ENCODE measurements at places on chromosomes 6 and 20. TPM values are rescaled to one million over a fixed set of nuclear protein-coding genes. Genes with fewer than 3 reads are reported as not detected.

DNA sequence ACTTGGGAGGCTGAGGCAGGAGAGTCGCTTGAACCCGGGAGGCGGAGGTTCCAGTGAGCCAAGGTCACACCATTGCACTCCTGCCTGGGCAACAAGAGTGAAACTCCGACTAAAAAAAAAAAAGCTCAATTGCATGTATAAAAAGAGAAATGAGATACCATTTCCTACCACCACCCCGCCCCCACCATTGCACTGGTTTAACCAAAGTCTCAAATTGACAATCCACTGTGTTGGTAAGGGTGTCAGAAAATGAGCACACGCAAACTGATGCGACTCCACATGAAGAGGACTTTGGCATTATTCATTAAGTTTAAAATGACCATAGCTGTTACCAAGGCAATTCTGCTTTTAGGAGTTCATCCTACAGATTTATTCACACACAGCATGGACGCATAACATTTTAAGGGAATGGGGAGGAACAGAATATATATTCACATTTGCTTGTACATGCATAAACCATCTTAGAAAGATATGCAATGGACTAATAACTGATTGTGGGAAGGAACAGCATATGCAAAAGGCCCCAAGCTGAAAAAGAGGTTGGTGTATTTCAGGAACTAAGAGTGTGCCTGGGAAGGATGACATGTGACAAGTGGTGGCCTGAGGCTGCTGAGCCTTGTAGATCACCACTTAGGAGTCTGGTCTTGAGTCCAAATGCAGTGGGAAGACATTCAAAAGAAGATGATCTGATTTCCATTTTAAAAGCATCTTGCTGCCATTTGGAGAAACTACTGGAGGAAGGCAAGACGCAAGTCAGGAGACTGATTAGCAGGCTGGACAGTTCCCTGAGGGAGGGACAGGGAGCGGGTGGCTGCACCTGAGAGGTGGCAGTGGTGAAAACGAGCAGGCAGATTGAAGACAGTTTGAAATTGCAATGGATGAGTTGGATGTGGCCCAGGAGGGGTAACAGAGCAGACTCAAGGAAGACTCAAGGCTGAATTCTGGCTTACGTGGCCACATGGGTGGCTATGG, 37.2 kb upstream of the PTPN1 start:
- DNase-seq: no peak

DNA sequence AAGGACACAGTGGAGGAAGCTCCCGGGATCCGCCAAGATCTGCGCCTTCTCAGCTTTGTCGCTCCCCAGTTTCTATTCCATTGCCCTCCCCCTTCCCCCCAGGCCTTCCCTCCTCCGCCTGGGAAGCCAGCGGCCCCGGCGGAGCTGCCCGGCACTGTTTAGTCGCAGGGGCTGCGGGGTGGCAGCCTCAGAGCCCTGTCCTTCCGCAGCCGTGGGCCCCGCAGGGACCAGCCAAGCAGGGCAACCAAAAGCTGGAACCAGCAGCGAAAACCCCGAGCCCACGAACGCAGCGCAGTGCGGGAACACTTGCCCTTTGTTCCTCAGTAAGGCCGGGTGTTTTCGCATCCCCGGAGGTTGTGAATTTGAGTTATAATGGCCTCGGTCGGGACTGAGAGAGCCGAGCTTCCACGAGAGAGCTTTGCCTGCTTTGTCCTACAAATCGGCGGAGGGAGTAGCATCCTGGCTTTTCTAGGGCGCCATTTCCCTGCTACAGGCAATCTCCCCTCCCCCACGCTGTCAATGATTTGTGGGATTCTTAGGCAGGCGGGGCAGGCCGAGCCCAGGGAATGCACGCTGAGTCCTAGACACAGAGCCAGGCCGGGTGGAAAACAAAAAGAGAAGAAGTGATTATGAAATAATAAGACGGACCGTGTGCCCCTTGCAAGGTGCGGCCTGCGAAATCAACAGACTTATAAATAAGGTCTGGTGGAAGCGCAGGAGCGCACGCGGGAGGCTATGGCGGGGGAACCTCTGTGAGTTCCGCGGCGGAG, 4.0 kb upstream of the TUBB2B start:
- peak; percentile 78 for DNase-seq

DNA sequence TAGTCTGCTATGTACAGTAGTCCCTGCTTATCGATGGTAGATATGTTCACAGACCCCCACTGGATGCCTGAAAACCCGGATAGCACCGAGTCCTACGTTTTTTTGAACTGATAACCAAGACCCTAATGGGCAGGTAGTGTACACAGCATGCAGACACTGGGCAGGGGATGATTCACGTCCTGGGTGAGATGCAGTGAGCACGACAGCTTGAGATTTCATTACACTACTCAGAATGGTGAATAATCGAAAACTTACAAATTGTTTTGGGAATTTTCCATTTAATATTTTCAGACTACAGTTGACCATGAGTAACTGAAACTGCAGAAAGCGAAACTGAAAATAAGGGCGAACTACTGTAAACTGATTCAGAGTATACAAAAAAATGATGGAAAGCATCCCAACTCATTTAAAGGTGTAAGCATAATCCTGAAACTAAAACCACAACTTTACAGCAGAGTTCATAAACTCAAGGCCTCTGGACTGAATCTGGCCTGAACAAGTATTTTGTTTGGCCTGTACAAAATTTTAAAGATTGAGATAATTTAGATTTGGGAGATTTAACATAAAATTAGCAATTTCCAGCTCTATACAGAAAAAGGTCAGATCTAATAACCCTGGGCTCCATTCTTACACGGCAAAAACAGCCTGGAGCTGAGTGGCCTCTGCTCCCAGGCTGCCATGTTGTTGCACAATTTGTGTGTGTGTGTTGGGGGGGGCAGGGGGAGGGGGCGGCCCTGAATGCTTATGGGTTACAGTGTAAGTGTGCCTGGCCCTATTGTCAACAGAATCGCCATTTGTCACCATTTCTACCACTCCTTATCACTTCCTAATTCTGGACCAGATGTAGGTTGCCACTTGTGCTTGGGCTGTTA, 34.9 kb downstream of the RNF24 start:
- DNase-seq: peak; percentile 76

- DNase-seq: peak; percentile 34
Measured at GRCh38 chr6:9412951-9413559, 977.7 kb upstream of the SLC35B3 start.

DNA sequence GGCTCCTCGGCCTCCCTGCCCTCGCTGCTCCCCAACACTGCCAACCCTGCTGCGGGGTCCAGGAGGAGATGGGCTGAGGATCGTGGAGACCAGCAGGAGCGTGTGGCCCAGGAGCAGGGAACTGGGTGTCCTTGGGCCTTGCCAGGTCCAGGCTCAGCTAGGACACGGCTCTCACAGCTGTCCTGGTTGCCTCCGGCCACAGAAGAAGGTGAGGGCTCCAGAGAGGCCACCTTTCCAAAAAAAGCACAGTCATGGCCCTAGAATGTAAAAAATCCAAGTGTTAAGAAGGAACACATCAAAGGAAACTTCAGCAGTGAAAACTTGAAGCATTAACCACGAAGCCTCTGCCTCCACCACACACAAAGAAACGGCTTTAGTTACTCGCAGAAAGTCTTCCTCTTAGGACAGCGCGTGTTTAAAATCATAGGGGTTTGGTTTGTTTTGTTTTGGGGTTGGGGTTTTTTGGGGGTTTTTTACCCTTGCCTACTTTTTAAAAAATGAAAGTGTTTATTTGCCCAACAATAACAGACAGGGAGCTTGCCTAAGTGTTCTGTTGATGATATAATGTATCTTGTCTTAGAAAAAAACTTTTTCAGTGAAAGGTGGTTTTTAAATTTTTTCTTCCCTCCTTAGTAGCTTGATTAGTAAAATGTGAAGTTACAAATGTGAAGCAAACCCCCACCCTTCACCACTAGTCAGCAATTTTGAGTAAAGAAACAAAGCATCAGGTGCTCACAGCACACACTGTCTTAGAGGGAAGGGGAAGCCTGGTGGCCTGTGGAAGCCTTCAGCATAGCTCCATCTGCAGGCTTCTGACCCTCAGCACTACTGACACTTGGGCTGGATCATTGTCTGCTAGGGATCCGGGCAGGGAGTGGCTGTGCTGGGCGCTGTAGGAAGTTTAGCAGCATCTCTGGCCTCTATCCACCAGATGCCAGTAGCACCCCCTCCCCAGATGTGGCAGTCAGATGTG, 60.0 kb downstream of the PTPN1 start:
- peak; percentile 58 for DNase-seq

DNA sequence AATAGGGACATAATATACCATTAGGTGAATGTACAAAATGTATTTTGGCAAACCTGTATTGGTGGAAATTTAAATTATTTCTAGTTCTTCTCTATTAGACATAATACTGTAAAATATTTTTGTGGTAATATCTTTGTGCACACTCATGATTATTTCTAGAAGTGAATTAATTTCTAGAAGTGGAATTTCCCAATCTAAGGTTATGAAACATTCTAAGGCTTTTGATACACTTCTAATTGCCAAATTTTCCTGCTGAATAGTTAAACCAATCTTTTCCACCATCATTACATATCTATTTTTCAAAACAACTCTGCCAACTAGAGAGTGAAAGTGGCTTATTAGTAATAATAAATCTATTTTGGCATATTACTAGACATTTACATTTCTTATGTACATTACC, 1.8 kb upstream of the CCND3 start:
- no peak for DNase-seq

GRCh38 chr6:43817192-43817591, 47.2 kb downstream of the VEGFA start:
- DNase-seq: peak; percentile 30

DNA sequence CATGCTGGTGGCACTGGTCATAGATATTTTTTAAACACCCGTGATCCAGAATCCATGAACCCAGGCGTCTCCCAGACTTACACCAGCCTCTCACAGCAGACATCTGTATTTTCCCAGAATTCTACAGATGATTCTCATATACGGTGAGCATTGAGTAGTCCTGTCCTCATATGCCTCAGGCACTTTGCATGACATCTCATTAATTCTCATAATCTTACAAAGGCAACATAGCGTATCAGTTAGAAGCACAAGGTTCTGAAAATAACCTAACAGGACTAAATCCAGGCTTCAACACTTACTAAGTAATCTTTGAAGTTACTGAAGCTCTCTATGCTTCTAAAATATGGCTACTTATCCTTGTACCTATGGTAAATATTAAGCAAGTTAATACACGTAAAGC, 8.9 kb downstream of the NDUFAF4 start:
- no peak for DNase-seq

LIN28B gene
- not detected for total RNA-seq

DLGAP4 gene
- total RNA-seq: 25.9 TPM

PBOV1 gene
- not detected for total RNA-seq

WFDC10A gene
- not detected for total RNA-seq

Measured in fibroblast of lung (primary cell).